ENCODE measurements at places on chromosomes 6 and 20.

GRCh38 chr20:44160133-44160532, 26.9 kb downstream of the JPH2 start:
- no peak for DNase-seq

DNA sequence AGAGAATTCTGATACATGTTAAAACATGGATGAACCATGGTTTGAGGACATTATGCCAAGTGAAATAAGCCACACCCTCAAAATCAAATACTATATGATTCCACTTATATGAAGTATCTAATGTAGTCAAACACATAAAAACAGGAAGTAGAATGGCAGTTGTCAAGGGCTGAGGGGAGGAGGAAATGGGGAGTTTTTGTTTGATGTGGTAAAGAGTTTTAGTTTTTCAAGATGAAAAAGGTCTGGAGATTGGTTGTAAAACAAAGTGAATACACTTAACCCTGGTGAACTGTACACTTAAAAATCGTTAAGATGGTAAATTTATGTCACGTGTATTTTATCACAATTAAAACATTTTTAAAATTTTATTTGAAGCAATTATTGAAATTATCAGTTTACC, 127.4 kb upstream of the GRIK2 start:
- no peak for DNase-seq

DNA sequence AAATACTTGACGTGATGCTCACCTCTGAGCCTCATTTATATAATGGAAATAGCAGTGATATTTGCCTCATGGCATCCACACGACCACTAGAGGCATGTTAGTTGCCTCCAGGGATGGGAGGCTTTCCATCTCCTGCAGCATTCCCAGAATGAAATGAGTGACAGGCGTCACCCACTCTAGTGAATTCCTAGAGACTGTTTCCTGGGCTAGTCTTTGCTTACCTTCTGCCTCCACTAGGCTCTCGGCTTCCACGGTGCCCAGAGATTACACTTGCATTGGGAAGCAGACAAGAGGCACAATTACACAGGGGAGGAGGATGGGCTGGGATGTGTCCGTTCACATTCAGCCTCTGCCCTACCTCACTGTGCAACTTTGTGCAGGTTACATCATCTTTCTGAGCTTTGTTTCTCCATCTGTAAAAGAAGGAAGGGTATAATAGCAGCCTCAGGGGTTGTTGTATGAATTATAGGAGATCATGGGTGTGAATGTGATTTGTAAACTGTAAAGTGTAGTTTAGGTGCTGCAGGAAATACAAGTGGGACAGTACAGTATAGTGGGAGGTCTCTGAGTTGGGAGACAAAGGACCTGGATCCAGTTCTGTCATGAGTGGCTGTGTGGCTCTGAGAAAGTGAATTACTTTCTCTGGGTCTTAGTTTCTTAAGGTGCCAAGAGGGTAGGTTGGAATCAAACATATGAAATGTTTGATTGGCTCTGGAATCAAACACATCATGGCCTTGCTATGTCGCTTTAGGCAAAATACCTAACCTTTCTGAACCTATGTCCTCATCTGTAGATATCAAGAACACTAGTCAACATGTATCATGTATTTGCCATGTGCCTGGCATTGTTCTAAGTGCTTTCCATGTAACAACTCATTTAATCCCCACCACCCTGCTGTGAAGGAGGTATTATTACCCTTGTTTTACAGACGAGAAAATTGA, 3.6 kb upstream of the VSTM2L start:
- no peak for DNase-seq

GRCh38 chr6:132101535-132101934, 150.4 kb upstream of the CCN2 start:
- DNase-seq, result no peak

DNA sequence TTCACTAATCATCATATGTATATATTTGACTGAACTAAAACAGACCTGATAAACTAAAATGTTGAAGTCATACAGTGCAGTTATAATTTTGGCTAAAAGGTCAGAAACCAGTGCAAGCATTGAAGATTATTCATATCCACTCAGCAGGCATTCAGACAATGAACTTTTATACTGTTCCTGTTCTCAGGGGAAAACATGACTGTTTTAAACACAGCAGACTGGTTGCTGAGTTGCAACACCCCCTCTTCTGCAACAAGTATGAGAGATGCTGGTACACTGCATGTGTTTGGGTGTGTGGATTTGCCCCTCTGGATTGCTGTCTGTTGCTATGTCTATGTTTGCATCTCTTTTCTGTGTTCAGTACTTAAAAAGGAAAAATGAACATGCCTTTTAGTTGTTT, 206.8 kb downstream of the EYA4 start:
- no peak for DNase-seq

DNA sequence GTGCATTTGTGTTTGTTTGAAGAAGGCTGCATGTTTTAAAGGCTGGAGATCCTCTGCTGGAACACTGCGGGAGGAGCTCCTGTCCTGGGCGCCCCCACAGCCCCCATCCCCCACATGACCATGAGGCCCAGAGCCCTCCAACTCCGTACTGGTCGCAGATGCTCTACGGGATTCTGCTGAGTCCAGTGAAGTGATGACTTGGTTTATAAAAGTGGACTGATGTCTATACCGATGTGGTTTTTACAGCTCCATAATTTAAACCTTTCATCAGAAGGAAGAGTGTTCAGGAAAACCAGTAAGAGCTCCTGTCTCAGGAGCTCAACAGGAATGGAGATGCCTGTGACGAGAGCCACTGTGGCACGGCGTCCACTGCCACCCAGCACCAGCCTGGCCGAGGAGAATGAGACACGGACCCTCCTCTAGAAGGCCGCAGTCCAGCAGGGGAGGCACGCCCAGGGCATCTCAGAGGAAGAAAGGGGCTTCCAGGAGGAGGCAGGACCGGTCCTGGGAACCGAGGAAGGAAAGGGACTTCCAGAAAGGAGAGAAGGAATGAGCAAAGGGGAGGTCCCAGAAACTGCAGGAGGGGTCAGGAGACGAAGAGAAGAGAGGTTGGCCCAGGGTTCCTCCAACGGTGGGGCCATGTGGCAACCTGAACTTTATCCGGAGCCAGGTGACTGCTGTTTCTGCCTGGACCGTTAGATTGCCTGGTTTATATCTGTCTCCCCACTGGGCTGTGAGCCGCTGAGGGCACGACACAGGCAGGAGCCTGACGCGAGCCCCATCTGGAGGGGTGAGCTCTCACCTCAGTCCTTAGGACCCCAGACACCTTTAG, 26.9 kb downstream of the BFSP1 start:
- DNase-seq, result no peak

- no peak for DNase-seq
These were observed 21.4 kb downstream of the CNR1 start for GRCh38 chr6:88144637-88145297.

DNA sequence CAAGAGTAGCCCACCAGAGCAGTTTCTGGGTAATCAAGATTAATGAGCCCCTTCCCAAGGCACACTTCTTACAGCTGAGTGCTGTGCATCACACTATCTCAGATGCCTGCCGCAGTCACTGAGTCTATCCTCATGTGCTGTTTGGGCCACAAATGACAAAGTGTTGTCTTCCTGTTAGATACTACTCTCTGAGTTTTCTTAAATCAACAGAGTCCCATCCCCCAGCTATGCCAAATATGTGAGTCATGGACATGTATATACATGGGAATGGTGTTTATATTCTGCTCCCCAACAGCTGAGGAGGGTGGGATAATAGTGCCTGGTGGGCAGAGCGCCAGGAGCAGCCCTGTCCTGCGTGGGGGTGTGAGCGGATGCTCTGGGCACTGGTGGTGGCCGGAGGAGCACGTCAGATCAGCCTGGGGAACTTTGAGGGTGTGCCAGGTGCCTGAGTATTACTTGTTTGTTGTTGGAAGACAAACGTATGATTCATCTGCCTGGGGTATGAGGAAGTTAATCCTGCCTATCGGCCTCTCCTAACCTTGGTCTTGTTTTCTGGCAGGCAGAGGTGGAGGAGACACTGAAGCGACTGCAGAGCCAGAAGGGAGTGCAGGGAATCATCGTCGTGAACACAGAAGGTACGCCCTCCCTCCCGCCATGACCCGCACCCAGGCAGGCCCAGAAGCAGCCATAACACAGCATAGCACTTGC, 9.6 kb downstream of the DYNLRB1 start:
- peak; percentile 92 for DNase-seq

DNA sequence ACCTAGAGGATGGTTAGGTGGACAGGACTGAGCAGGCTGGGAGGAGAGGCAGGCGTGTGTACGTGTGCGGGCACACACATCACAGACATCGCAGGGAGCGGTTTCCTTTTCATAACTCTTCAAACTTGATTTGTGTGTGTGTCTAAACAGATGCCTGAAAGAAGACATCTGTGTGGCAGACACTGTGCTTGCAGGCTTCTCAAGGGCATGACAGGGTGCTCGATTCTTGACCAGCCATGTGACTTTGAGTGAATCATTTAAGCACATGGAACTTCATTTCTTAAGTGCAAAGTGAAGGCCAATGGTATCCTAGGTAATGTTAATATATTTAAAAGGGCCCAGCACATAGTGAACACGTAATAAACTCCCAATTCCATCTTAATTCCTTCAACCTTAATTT, 186.5 kb downstream of the SCP2D1 start:
- DNase-seq, result no peak

DNA sequence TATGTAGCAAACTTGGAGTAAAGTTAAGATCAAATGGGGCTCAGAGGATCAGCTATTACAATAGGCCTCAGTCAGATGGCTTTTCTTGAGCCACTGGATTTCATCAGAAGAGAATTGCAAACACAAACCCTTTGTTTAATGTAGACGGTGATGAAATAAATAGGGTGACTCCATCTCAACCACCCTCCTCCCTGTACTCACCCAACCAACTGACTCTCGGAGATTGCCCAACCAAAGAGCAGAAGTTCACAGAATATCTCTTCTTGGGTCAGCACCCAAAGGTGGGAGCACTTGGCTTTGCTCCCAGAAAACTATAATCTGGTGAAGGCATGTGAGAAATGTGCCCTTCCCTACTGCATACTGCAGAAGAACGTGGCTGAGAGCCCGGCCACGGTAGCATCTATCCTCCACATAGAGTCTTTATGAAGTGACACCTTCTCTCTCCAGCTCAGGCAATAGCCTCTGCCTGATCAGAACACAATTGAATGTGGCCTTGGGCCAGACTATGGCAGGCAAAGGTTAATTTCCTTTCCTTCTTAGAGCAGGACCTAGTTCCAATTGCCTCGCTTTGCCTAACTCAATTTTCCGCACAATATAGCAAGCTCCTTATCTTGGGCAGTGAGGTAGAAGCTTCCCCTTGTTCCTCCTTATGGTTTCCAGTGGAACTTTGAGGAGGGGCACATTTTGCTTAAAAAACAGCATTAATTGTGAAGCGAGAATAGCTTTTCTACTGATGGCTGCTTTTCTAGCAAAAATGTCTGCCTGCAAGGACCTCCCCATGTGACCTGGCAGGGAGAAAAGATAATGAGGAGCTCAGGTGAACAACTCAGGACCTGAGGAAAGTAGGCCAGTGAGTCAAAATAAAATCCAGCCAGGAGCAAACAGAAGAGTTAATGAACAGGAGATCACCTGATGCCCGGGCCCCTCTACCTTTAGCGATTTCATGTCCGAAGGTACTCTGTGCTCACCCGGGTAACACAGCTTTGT, 79.4 kb downstream of the GFOD1 start:
- DNase-seq, result no peak

DNA sequence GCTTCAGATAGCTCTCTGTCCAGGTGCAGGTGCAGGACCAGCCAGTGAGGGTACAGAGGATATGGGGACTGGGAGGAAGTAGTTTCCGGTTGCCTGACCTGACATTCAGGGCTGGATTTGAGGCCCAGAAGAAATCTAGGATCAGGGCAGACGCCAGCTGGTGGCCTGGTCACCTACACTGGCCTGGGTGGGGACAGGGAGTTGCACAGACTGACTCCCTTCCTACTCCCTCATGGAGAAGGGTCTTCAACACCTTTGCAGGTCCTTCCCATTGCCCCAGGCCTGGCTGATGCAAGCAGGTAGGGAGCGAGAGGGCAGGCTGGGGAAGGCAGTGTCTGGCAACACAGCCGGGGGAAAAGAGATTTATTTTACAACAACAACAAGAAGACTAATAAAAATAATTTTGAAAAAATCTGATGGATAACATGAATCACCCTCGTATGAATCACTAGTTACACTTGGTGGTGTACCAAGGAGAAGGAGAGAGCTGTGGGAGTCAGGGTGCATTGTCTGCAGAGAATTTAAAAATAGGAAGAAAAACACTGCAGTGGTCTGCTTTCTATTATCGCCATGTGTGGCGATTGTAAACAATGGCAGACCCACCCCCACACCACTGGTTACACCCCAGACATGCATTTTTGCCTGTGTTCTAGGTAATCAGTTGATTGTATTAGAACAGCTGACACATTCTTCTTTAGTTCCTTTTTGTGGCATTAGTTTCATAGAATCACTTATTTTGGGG, 62.3 kb upstream of the SNX9 start:
- no peak for DNase-seq

GRCh38 chr20:58128635-58129625, 99.5 kb downstream of the ANKRD60 start:
- DNase-seq, result no peak

- DNase-seq, result no peak
These were observed 39.4 kb downstream of the TRAF3IP2 start for GRCh38 chr6:111566222-111566734.

GRCh38 chr6:27800731-27801373, 111.3 kb downstream of the OR2B2 start:
- no peak for DNase-seq

DNA sequence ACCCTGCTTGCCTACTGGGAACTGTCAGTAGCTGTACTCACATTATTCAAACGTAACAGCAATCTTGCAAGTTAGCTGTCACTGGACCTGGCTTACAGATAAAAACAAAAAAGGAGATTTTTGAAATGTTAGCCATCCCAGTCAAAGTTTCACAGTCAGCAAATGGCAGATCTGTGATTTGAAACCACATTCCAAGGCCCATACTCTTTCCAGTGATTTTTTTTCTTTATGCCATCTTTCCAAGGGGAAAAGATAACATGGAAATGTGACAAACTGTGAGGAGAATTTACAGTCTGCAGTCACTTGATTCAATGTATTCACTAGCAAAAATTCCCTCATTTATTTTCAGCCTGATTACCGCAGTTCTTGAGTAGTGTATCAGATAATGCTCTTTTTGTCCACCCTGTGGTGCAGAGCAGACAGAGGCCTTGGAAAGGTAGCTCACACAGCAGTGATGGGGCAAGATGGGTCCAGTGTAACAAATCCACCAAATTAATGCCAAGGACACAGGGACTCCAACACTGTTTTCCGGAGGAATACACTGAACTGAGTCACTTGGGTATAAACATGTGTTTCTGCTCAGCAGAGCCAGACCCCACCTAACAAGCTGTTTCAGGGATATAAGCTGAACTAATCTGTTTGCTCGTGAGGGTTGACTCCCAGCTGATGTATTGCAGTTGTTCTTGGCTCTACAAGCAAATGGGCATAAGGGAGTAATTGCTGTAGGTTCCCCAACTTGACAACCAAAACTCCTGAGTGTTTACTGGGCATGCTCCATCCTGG, 49.9 kb upstream of the ADGRF1 start:
- DNase-seq, result no peak

GRCh38 chr20:38447251-38447661, 12.1 kb upstream of the SNHG17 start:
- DNase-seq, result no peak
